Mesothelial cell of epicardium (in vitro differentiated cells): ENCODE measurements at places on chromosomes 6 and 20.

GRCh38 chr6:7115543-7116231 lies 7.9 kb downstream of the RREB1 start:
- no peak for DNase-seq

DNA sequence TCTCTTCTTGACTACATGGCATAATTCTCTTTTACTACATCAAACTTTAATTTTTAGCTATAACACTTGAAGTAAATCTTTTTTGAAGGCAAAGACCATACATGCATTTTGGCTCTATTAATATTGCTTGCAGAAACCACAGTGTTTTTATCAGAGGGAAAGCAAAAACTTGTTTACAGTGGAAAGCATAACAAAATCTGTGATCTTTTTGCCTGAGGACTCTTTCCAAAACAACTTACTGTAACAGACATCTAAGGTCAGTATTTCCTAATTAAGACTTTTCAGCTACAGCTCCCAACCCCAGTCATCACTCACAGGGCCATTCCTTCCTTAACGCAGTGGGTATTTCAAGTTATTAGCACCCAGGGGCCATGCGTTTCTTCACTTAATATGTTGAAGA lies 274.7 kb downstream of the CDKAL1 start:
- no peak for DNase-seq

GRCh38 chr6:98044151-98044561 lies 761.1 kb upstream of the MMS22L start:
- DNase-seq, result no peak

GRCh38 chr6:37814374-37814773 lies 5.2 kb upstream of the ZFAND3 start:
- DNase-seq, result no peak

GRCh38 chr6:159180001-159180400 lies 10.8 kb downstream of the FNDC1 start:
- DNase-seq, result no peak

DNA sequence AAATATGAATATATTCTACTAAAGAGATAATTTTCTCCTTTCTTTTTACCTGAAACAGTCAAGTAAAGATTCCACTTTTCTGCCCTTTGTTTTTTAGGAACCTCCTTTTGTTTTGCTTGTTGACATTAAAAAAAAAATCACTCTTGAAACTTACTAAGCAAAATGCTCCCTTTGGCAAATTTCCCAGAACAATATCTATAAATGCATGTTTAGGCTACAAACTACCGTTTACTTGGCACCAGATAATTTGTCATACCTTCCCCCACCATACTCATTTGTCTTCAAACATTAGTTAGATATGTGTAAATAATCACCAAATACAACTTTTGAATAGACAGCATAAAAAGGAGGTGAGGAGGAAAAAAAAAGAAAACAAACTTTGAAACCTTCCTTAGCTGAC lies 604.7 kb downstream of the RFPL4B start:
- no peak for DNase-seq

GRCh38 chr6:89144354-89144906 lies 1.4 kb upstream of the PM20D2 start:
- DNase-seq, result no peak

GRCh38 chr20:47907031-47907675 lies 121.9 kb upstream of the SULF2 start:
- DNase-seq, result no peak
